ENCODE measurements at places on chromosomes 4 and X.

DNA sequence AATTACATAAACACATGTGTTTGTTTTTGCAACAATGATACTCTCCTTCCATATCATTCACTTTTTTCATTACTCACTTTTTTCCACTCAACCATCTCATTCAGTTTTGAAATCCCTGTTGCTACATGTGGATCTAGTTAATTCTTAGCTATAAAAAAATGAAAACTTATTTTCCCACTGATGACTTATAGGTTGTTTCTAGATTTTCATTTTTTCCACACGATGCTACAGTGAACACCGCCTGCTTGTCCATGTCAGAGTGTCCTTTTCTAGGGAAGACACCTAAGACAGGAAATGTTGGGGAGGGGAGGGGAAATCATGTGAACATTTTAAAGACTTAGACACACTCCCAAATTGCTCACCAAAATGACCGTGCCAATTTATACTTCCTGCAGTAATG lies 70.2 kb downstream of the SUPT20HL2 start:
- DNase-seq = no peak

DNA sequence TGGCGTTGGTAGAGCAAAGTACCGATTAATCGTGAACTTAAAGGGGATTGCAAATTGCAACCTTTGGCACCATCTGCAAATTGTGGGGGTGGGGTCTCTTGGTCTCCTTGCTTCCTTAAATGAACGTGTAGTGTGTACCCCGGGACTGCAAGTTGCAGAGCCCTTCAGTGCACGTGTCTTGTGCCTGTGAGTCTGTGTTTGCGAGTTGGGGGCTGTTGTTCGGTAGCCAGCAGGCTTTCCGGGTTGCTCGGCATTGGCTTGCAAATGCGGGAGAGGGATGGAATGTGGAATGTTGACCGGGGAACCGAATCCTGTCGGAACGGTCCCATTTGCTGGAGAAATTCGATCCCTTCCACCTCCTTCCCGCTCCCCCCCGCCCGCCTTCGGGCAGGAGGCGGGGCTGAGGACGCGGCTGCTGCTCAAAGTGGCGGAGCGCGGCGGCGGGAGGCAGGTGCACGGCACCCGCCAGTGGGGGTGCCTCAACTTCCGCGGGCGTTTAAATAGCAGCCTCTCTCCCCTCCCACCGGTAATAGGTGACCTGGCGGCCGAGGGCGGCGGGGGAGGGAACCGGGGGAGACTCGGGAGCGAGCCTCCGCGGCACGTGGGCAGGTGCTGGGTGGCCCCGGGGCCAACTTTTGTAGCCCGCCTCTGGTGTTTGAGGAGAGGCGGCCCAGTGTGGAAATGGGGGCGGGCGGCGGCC lies 1.5 kb downstream of the JADE1 start:
- DNase-seq = peak; percentile 83

DNA sequence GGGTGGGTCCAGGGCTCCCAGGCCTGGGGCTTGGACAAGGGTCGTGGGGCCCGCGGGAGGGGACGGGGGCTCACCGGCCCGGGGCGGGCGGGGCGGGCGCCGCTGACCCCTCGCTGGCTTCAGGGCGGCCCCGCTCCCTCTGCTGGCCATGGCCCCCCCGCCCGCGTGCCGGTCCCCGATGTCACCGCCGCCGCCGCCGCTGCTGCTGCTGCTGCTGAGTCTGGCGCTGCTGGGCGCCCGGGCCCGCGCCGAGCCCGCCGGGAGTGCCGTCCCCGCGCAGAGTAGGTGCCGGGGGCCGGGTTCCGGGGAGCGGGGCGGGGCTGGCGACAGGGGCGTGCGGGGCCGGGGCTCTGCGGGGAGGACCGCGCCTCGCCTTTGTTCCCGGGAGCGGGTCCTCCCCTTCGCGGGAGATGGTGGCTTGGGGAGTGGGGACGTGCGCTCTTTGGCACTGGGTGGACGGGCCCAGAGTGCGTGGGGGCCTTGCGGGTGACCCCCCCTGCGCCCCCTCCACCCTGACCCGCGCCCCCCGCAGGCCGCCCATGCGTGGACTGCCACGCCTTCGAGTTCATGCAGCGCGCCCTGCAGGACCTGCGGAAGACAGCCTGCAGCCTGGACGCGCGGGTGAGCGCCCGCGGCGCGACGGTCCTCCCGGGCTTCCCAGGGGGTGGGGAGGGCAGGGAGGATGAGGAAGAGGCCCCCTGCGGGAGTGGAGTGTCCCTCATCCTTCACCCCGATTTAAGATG lies 16.8 kb upstream of the NAT8L start:
- DNase-seq = no peak

DNA sequence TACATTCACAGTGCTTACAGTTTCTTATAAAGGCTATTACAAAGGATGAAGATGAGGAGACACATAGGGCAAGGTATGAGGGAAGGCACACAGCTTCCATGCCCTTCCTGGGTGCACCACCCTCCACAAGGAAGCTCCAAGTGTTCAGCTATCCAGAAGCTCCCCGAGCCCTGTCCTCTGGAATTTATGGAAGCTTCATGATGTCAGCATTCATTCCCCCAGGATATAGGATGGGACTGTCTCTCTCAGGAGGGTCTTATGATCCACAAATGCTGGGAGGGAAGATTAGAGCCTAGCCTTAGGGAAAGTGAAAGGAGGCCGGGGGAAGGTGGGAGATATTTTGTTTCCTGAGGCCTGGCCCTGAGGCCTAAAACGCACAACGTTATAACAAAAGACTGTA lies 236.0 kb downstream of the ANK2 start:
- no peak for DNase-seq

GRCh38 chr4:7187168-7187535 lies 5.2 kb upstream of the SORCS2 start:
- no peak for DNase-seq

- DNase-seq = no peak
These were observed 39.8 kb downstream of the RAB33A start for GRCh38 chrX:130211415-130212186.

GRCh38 chr4:101265816-101266172 lies 81.5 kb downstream of the PPP3CA start:
- DNase-seq = no peak

DNA sequence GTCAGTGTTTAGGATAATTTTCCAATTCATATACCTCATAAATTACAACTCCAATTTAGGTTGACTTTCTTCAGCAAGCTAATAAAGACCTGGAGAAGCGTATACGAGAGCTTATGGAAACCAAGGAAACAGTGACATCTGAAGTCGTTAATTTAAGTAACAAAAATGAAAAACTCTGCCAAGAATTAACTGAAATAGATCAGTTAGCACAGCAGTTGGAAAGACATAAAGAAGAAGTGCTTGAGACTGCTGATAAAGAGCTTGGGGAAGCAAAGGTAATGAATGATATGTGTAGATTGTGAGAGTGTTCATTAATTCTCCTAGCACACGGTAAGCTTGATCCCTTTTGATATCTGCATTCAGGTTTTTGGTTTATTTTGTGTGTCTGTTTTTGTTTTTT lies 16.8 kb downstream of the CEP135 start:
- DNase-seq = no peak

- DNase-seq = no peak
These were observed 111.7 kb downstream of the NFKB1 start for GRCh38 chr4:102612824-102613366.

DNA sequence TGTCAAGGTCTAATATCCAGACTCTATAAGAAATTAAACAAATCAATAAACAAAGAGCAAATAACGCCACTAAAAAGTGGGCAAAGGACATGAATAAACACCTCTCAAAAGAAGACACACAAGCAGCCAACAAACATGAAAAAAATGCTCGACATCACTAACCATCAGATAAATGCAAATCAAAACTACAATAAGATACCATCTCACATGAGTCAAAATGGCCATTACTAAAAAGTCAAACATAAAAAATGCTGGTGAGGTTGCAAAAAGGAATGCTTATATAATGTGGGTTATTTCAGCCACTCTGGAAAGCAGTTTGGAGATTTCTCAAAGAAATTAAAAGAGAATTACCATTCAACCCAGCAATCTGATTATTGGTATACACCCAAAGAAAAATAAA lies 481.1 kb downstream of the STPG2 start:
- DNase-seq = no peak

DNA sequence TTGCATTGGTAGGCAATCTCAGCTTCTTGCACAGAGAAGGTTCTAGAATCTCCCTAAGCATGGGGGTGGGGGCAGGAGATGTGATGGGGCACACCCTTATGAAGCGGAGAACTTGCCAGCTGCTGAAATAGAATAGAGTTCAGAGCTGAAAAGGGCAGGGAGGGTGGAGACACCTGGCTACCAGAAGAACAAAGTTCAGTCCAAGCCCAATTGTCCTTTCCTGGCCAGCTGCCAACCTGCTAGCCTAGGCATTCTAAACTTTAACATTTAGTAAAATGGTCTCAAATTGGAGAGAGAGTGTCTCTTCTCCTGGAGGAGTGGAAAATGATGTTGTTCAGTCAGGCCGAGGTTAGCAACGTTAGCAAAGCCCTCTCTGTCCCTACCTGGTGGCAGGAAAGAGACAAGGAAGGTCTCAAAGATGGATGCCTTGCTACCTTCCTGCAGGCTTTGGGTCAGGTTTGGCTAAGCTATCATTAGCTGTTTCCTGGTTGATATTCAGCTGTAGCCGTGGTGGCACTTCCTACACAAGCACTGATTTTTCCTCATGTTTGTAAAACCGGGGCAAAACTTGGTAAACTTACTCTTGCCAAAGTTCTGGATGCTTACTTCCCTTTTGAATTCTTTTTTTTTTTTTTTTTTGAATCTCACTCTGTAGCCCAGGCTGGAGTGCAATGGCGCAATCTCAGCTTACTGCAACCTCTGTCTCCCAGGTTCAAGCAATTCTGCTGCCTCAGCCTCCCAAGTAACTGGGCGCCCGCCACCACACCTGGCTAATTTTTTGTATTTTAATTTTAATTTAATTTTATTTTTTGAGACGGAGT lies 34.7 kb upstream of the NYX start:
- no peak for DNase-seq

- no peak for DNase-seq
These were observed 92.9 kb downstream of the TNIP2 start for GRCh38 chr4:2663275-2663674.

- no peak for DNase-seq
These were observed 47.4 kb downstream of the TMEM131L start for GRCh38 chr4:153513596-153513995.

GRCh38 chrX:42797651-42798269 lies 19.8 kb upstream of the PPP1R2C start:
- DNase-seq = no peak

DNA sequence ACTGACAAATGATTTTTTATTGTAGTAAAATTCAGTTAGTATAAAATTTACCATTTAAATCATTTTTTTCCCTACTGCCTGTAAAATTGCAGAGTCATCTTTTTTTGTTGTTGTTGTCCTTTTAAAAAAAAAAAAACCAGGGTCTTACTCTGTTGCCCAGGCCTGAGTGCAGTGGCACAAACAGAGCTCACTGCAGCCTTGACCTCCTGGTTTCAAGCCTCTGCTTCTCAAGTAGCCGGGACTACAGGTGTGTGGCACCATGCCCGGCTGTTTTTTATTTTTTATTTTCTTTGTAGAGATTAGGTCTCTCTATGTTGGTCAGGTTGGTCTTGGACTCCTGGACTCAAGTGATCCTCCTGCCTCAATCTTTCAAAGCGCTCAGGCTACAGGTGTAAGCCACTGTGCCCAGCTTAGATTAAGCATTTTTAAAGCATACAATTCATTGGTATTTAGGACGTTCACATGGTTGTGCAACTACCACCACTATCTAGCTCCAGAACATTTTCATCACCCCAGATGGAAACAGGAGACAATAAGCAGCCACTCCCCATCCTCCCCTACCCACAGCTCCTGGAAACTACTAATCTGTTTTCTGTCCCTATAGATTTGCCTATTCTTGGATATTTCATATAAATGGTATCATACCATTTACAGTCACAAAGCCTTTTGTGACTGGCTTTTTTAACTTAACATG lies 59.7 kb upstream of the PGRMC2 start:
- DNase-seq = no peak

DNA sequence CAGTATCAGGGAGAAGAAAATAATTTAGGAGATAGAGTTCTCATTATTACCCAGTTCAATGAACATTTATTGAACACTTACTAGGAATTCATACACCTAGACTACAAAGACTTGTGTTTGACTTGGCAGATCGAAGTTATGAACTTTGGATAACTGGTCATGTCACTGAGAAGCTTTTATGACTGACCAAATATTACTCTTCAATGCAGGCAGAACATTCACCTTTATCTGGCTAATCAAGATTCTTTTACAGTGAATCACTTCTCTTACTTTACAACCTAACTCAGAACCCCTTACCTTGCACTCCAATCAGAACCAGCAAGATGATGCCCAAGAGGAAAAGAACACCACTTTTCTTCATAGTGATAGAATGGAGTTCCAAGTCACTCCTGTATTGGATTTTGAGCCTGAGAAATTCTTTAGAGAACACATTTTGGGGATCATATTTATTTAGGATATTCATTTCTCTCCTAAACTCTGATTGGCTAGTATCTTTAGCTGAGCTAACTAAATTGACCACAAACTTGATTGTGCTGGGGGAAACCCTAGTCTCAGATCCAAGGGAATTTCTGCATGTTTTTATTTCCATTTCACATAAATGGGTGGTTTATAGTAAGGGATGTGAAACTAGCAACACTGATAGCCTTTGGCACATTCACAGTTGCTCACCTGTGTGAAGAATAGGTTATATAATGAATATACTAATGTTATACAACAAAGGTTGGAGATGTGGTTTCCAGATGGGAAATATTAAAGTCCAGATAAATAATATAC lies at the start of gene CXCL9:
TSS of gene CXCL9 (minus strand) at position 421 of the 774 bp plus-strand sequence. CDS start at position 361, 60 bp downstream.
- DNase-seq = no peak

DNA sequence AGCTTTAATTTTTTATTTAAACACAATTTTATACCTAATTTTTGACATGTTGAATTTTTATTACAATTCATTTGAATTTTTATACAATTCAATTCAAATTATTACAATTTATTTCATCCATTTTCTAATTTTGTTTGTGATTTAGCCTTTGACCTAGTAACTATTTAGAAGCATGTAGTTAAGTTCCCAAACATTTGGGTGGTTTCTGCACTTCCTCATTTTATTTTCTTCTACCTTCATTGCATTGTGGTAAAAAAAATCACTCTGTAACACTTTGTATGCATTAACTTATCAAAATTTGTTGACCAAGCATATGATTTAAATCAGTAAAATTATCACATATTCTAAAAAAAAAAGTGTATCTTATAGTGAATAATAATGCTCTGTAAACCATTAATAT lies 928.9 kb downstream of the ARAP2 start:
- no peak for DNase-seq

DNA sequence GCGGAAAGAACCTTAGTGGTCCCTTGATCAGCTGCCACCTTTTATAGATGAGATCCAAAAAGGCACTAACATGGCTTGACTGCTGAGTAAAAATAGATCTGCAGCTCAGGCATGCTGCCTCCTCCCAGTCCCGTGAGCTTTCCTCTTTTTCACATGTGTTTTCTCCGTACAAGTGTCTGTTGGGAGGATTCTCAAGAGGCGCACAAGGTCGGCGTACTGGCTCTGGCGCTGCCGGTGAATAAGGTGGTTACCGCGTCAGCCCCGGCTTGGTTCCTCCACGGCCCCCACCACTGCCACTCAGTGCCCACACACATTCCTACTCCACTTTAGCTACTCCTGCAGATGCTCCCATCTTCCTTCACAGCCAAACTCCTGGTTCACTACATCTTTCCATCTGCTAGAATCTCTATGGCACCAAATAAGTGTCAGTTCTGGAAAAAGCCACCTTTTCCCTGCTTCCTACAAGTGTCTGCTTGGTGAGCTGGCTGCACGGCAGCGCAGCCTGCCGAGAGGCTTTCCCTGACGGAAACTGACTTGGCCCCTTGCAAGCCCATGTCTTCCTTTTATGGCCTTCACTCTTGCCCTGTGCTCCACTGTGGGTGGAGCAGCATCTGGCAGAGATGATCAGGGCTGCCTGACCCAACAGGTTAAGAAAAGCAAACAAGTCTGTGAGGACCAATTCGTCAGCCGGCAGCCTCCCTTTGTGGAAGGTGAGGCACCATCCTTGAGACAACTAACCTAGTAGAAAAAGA lies 99.8 kb downstream of the KLHL8 start:
- no peak for DNase-seq
